ENCODE measurements at places on chromosomes 1 and 21.

DNA sequence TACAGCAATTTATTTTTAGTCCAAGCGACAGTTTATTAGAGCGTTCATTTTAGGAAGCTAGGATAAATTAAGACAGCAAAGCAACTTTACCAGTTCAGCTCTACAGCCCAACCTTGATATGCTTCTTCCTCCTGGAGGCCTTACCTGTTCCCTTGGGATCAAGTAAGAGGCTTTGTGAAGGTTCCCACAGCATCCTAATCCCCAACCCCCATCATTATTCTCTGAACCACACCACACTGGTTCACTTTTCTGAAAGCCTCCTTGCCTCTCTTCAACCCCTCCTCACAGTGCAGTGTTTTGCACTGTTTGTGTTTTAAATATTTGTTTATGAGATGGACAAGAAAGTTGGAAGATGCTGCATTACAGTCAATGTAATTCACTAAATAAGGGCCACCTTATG lies 126.3 kb upstream of the CXADR start:
- DNase-seq, result no peak

DNA sequence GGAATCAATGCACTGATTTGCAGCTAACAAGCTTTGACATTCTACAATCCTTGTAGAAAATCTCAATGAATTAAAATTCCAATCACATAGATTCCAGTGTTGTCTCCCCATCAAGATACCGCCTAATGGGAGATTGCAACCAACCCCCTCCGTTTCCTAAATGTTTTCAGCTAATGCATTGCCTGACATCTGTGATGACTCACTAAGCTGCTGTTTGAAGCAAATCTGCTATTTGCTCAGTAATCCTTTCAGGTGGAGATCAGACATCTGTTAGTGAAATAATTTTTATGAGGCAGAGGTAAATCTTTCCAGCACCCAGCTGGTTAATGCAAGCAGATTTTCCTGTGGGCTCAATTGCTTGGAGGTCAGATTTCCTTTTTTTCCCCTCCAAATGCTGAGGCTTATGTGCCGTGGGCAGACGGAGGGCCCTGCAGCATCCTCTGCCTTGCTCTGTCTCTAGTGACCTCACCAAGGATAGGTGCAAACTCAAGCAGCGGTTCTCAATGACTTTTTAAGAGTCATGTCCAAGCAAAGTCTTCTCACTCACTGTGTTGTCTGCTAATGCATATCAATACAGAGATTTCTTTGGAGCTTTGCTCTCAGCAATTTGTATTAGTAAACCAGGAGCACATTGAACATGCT lies 91.1 kb upstream of the RAB3GAP2 start:
- DNase-seq, result no peak

DNA sequence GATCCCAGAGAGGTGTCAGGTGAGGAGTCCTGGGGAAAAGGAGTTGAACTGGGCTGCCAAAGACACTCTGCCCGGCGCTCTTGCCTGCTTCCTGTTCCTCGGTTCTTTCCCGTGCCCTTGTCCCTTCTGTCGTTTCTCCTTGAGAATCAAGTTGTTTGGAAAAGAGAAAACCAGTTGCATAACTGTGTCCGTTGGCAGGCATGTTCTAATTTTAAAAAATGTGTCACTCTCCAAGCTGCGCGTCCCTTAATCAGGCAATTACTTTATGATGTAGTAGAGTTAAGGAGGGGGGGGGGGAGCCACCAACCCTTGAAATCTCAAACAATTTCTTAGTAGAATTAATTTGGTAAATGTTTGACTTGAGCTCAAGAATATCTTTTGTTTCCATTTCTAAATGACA lies 105.9 kb upstream of the IGSF21 start:
- DNase-seq, result no peak

GRCh38 chr1:12757836-12758235 lies 11.8 kb downstream of the CFAP107 start:
- DNase-seq, result no peak

DNA sequence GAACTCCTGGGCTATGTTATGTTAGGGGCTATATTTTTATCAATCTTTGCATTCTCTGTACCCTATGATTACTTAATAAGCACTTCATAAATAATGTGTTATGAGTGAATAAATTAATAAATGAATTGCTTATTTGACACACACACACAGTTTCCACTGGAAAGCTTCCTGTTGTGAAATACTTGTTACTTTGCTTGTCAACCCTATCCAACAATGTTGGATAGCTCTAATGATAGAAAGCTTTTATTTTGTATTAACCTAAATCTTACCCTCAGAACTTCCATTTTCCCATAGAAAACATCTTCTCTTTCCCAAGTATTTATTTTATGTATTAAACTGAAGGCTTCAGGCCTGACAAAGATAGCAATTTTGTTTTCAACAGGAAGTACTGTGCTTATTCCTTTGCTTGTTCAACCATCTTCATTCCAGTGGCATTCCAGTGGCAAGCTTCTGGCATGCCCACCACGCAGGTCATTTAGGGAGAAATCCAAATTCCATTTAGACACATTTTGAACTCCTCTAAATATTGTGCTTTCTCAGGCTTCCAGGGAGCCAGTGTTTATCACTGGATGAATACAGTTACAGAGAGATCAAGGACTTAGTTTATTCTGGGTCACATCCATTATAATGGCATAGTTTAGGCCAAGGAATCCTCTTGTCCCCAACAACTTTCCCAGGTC lies 134.4 kb downstream of the TGFB2 start:
- DNase-seq, result no peak

All from psoas muscle (tissue), 8 donors.